ENCODE measurements at places on chromosomes 3 and 15.

DNA sequence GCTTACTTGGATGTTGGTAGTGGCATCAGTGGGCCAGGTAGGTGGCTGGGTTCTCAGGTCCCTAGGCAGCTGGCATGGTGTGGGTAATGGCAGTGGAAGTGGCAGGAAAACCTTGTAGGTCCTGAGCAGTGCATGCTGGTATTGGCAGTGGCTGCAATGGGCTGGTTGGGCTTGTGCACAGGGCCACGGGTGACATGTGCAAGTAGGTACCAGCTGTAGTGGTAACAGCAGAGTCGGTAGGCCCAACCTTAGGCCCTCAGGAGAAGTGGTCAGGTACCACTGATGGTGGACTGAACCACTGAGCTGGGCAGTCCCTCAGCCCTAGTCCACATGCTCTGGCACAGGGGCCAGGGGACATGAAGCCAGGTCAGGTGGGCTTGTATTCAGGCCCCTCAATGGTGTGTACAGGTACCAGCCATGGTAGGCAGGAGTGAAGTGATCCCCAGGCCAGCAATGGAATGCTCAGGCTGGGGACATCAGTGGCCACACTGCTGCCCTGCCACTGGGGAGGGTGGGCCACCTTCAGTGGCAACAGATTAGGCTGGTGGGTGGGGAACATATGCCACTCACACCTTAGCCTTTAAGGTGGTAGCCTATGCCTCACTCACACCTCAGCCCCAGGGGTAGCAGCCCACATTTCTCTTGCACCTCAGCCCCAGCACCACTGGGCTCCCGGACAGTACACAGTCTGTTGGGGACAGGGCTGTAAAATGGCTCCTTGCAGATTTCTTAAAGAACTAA, 118.1 kb downstream of the LRRK1 start:
- no peak for ATAC-seq

GRCh38 chr15:101167753-101168462, 83.9 kb downstream of the CHSY1 start:
- ATAC-seq, result peak; percentile 93

GRCh38 chr3:94303897-94304296, 241.0 kb downstream of the NSUN3 start:
- no peak for ATAC-seq

DNA sequence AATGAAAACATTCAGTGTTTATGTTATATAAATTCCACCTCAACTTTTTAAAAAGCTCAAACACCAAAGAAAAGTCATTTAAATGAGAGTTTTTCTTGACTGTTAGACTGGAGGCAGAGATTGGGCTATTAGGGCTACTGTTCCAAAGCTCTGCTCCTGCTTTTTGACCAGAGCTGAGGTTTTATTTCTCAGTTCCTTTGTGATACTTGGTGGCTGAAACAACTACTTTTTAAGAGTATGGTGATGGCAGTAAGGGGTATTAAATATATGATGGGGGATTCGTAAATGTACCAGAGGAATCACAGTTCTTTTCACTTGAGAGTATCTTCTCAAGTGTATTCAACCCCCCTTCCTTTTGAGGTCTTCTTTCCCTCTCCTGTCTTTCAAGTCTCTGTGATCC, 186.1 kb upstream of the CGNL1 start:
- no peak for ATAC-seq

GRCh38 chr3:20905210-20905805, 719.3 kb upstream of the SGO1 start:
- no peak for ATAC-seq
